EL (cell line): ENCODE measurements at places on chromosomes 3 and 15.

- peak; percentile 49 for DNase-seq
Measured at GRCh38 chr15:101138913-101139880, 112.7 kb downstream of the CHSY1 start.

DNA sequence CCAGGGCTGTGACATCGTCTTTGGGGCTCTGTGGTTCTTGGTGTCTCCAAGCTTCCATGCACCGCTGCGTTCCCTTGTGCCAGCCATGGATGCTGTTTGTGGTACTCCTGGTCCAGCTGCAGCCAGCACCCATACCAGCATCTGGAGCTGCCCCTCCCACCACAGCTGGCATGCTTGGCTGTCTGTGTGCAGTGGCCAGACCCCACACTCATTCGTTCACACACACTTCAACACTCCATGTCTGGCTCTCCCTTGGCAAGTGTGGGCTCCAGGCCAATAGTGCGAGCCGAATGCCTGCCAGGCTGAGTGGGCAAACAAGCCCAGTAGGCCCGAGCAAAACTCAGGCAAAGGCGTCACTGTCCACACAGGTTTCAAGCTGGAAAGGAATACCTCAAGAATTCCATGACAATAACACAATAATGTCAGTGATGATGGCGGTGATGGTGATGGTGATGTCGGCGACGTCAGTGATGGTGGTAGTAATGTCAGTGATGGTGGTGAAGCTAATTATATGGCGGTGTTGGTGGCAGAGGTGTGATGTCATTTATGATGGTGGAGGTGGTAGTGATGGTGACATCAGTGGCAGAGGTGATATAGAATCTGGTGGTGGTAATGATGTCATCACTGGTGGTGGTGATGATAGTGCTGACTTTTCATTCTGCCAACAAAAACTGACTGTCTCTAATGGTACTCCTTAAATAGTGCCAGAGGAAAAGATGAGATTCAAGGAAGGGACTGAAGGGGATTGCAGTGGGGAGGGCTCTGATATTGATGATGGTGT is 19.3 kb downstream of the TBC1D21 start:
- no peak for DNase-seq

DNA sequence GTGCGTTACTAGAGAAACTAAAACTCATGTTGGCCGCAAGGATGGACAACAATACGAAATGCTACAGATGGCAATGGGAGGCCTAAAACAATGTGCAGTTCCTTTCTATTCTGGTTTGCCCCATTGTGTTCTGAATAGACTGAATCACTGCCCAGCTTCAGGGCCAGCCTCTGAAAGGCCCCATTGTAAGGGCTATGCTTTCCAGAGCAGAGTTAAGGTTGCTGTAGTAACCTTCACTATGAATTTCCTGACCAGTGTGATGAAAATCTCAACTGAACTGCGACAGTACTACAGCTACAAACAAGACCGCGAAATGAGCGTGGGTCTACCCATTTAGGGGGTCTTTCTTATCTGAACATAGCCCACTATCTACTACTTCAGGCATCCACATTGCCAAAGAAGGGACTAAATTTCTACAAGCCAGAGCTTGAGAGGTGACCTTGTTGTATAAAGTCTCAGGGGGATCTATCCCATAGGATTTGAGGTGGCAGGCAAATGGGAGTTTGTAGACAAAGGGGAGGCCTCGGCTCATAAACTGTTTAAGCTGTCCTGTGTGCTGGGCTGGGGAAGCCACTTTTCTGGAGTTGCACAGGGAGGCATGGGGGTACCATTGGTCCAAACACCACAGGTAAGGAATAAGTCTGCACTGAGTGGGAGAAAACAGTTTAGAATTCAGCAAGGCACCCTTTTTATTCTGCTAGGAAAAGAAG is 80.1 kb downstream of the MYO1E start:
- DNase-seq = no peak

DNA sequence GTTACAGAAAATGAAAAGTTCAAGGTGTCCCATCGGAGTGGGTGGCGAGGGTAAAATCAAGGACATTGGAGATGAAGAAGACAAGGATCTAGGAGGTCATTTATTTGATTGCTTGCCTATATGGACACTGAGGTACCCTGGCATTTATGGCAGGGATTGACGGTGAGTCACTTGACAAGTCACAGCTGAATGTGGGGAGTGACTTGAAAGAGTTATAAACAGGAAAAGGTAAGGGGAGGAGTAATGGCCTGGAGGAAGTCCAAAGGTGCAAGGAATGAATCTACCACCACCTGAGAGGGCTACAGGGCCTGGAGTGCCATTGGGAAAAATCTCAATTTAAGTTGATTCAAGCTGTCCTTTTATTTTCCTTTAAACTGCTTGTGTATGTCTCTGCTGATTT is 11.8 kb upstream of the SGO1 start:
- no peak for DNase-seq

- DNase-seq = peak; percentile 18
Measured at GRCh38 chr3:48897460-48898376, 964 bp downstream of the SLC25A20 start.

DNA sequence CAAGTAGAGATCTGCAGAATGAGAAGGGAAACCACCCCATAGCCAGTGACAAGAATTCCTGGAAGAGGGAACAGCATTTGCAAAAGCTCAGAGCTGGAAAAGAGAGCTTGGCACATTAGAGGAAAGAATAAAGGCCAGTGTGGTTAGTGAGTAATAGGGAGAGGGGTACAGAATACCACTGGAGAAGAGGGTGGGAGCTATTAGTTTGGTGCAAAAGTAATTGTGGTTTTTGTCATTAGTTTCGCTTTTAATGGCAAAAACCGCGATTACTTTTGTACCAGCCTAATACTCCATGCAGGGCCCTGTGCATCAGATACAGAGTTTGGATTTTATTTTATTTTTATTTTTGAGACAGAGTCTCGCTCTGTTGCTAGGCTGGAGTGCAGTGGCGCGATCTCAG is 9.8 kb downstream of the SLC24A1 start:
- DNase-seq = no peak

DNA sequence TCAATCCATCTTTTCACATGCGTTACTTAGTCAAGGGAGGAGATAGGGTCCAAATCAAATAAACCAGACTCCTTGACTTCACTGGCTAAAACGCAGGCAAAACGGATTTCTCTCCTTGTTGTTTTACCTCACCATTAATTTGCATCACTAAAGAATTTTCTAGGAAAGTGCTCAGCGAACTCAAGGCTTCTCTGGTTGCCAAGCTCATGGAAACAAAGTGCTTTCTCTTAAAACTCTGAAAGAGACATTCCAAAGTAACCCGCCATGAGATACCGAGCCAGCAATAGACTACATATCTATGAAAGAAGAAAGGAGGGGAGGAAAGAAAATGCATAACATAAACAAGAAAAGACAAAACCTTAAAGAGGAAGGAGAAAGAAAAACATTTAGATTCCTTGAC is 211.7 kb upstream of the WNT5A start:
- no peak for DNase-seq

- no peak for DNase-seq
Measured at GRCh38 chr3:20865803-20866202, 679.8 kb upstream of the SGO1 start.

DNA sequence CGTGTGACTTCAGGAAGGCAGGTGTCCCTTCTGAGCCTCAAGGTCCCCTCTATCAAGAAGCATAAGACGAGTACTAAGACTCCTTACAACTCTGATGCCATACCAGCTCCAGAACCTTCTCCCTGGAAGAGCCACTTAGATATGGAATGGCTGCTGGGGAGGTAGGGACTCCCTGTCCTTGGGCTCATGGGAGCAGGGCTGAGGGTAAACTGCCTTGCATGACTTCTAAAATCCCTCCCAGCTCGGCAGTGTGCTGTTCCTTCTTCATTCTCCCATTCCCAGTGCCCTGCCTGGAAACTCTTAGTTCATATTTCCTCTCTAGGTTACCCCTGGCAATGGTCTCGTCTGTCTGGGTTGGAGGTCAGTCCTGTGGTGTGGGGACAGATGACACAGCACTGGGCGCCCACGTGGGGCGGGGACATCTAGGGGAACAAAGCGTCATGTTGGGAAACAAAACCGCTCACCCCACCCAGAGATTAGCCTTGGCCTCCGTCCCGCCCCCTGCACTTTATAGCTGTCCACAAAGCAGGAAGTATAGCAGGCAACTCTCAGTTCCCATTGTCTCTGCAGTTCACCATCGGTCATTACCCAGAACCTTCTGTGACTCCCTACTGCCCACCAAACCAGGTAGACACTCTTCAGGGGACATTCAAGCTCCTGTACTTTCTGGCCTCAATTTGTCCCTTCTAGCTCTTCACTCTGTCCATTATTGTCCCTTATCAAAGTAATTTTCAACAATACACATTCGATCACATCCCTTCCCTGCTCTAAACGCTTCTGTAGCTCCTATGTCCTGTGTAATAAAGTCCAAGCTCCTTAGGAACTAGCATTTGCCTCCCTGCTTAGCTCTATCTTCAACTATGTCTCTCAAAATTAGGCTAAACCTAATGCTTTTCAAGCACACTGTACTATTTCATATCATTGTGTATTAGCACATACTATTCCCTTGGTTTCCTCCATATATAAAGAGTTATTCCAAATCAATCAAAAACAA is 73.8 kb downstream of the IQSEC1 start:
- DNase-seq = no peak

DNA sequence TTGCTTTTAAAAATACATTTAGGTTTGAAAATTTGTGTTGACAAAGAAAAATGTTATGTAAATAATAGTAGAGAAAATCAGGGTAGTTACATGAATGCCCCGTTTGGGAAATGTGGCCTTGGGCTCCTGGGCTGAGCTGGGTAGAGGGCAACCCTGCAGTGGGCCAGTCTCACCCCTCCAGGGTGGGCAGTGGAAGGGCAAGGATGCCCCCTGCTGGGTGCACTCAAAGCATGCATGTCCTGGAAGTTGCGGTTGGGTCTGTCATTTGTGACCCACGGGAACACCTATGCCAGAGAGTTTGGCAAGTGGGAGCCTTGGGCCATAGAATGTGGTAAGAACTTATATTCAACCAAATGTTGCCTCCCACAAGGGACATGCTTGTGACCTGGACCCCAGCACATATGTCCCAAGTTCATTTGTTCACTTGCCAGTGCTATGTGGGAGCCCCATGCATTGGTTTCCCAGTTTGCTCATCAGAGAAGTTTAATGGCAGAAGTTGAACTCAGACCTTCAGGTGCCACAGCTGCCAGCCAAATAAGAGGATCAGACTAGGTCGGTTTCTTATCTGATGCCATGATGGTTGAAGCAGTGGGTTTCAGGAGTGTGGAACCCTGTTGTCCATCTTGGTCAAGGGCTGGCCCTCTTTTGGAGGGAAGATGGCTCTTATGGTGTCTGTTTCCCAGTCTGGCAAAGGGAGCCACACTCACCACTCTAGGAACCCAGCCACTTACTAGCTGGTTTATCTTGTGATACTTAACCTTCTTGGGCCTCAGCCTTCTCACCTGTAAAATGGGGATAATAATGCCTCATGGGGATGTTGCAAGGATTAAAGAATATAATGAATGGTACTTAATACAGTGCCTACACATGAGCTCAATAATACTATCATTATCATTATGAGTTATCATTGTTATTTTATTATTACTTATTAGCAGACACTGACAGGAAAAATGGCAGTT is 2.5 kb upstream of the PLCB2 start:
- DNase-seq = peak; percentile 32

DNA sequence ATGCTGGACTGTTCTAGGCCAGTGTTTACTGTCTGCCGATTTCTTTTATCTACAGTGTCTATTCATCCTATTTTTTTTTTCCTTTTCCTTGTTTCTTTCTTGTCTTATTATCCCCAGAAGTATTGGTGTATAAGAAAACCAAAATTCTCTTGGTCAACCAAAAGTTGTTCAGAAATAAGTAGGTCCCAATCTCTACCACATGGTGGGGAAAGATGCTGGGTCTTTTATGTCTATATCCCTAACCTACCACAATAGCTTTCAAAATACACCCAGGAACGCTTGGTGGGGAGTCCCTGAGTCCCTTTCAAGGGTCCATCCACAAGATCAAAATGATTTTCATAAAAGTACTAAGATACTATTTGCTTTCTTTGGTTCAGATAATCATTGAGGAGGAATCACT is 225.6 kb downstream of the CLSTN2 start:
- no peak for DNase-seq

- peak; percentile 76 for DNase-seq
Measured at GRCh38 chr15:83275412-83275811, 9.1 kb downstream of the BNC1 start.

GRCh38 chr15:89349206-89349558 is 14.6 kb upstream of the POLG start:
- no peak for DNase-seq

GRCh38 chr3:45950131-45950530 is 6.9 kb downstream of the CXCR6 start:
- no peak for DNase-seq

DNA sequence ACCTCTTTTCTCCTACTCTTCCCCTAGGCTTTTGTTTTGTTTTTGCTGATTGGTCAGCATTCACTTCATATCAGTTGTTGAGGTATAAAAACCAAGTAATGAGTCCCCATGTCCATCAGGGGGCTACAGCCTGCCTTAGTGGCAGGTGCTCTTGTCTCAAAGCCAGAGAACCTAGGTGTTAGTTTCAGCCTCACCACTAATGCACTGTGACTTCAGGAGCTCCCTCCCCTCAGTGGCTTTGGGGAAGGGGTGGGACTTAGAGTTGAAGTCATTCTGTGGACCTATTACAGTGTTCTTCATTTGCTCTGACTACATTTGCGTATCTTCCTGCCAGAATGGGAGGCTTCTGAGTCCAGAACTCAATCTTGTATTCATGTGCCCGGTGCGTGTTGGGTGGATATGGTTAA is 41.6 kb downstream of the NR2C2 start:
- DNase-seq = no peak

DNA sequence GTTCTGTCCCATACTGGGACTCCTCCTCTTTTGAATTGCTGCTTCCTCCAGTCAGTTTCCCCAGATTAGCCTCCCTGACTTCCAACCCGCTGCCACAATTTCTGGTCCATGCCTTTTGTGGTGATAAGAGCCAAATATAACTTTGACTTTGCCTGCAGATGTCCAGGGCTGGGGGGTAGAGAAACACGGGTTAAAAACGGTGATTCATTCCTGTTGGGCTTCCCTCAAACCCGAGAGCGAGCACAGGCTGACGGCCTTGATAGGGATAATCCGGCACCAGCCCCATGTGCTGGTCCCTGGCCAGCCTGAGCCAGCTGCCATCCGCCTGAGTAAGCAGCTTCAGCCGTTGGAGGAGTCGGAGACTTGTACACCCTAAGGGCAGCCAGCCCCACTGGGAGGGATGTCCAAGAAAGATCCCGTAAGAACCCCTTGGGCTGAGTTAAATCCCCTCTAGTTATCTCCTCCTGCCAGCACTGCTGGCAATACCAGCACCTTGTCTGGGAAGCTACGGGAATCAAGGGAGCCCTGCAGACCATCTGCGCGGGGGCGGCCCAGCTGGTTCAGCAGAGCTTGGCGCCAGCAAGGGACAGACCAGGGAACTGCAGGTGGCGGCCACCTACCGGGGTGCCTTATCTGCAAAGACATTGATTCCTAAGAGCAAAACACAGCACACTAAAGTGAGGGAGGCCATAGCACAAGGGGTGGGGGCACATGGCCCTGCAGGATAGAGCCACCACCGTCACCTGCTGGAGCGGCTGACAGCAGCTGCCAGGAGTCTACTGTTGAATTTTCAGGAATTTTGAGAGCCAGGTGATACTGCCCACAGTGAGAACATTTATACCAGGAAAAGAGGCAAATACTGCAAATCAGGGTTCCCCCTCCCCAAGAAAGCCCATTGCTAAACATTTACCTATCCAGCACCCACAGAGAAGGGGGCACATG is 18.1 kb downstream of the CSPG4 start:
- DNase-seq = peak; percentile 100
